Calu3 (cell line): ENCODE measurements at places on chromosomes 1 and 21. TPM values are rescaled to one million over a fixed set of nuclear protein-coding genes. Genes with fewer than 3 reads are reported as not detected.

GRCh38 chr1:39269349-39269748 lies 64.9 kb downstream of the MACF1 start:
- no peak for DNase-seq

DNA sequence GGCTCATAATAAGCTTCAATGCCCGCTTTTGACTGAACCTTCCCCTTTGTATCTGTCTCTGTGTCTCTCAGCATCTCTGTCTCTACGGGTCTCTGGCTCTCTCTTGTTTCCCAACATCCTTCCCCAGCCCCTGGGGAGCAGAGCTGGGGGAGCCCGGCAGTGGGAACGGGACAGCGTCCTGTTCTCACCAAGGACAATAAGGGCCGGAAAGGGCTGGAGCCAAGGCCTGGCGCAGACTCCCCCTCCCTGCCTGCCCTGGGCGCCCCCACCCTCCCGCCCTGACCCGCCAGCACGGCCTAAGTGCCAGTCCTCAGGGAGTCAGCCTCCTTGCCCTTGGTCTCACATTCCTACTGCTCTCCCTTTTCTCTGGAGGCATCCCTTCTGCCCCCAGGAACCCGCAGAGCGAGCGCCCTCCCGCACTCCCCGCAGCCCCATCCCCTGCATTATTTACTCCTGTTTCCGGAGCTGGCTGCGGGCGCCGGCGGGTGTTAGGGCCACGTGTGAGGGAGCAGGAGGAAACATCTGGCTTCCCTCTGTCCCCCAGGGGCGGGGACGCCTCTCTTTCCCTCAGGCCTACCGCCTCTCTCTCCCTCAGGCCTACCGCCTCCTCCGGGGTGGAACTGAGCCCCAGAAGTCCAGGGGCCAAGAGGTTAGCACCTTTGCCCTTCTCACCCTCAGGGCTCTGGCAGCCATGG lies 6.5 kb downstream of the KRTCAP2 start:
- no peak for DNase-seq

DNA sequence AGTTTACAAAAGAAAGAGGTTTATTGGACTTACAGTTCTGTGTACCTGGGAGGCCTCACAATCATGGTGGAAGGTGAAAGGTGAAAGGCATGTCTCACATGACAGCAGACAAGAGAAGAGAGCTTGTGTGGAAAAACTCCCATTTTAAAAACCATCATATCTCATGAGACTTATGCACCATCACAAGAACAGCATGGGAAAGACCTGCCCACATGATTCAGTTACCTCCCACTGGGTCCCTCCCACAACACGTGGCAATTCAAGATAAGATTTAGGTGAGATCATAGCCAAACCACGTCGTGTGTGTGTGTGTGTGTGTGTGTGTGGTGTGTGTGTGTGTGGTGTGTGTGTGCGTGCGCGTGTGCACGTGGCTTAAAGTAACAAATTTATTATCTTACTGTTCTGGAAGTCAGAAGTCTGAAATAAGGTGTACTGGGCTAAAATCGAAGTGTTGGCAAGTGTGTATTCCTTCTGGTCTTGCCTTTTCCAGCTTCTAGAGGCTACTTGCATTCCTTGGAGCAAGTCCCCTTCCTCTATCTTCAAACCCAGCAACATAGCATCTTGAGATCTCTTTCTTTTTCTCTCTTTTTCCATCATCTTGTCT lies 48.1 kb upstream of the MPC2 start:
- DNase-seq = no peak

GRCh38 chr1:214471458-214471857 lies 79.9 kb downstream of the PTPN14 start:
- DNase-seq = no peak

DNA sequence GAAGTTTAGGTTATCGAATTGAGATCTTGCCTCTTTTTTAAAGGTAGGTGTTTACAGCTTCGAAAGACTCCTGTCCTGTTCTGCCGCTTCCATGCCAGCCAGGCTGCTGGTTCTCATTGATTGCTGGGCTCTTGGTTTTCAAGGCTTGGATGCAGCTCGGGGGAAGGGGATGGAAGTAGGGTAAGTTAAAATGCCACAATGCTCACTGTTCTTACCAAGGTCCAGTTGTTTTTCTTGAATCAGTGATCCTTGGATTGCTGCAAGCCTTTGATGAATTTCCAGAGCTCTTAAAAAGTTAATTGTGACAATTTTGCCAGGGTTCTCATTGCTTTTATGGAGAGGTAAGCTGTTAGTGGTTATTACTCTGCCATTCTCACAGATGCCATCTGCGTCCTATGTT lies 74.9 kb downstream of the PCBP3 start:
- DNase-seq = no peak

GRCh38 chr1:7561936-7562728 lies 209.0 kb upstream of the VAMP3 start:
- DNase-seq = no peak

The PALMD gene
- total RNA-seq = 6.8 and 19.2 TPM in 2 replicates

The PRAMEF33 gene
- total RNA-seq = not detected in 2 replicates

The RIPK4 gene
- total RNA-seq = 30.0 and 30.3 TPM in 2 replicates

The PRAMEF20 gene
- not detected in 2 replicates for total RNA-seq

The RHOU gene
- 6.5 and 8.2 TPM in 2 replicates for total RNA-seq
